ENCODE measurements at places on chromosomes 2 and 18. TPM values are rescaled to one million over a fixed set of nuclear protein-coding genes. Genes with fewer than 3 reads are reported as not detected.

- no peaks in the 10 kb centered on the region for H3K27me3 ChIP-seq
- H3K36me3 ChIP-seq, result no peaks in the 10 kb centered on the region
- H3K27ac ChIP-seq, result no peak overlapping the region
- H3K4me3 ChIP-seq, result no peak overlapping the region
- no peaks in the 10 kb centered on the region for H3K4me1 ChIP-seq
Observed at GRCh38 chr2:64352292-64352691, 101.7 kb upstream of the LGALSL start.

GRCh38 chr2:184644685-184645084 lies 46.4 kb downstream of the ZNF804A start:
- H3K36me3 ChIP-seq, result no peaks in the 10 kb centered on the region
- no peaks in the 10 kb centered on the region for H3K27me3 ChIP-seq
- no peak for DNase-seq
- no peak overlapping the region for H3K27ac ChIP-seq
- no peak overlapping the region for H3K4me3 ChIP-seq
- no peaks in the 10 kb centered on the region for H3K4me1 ChIP-seq

GRCh38 chr18:38933322-38933721 lies 1367.7 kb upstream of the CELF4 start:
- H3K27ac ChIP-seq, result no peak overlapping the region
- no peaks in the 10 kb centered on the region for H3K36me3 ChIP-seq
- no peaks in the 10 kb centered on the region for H3K27me3 ChIP-seq

DNA sequence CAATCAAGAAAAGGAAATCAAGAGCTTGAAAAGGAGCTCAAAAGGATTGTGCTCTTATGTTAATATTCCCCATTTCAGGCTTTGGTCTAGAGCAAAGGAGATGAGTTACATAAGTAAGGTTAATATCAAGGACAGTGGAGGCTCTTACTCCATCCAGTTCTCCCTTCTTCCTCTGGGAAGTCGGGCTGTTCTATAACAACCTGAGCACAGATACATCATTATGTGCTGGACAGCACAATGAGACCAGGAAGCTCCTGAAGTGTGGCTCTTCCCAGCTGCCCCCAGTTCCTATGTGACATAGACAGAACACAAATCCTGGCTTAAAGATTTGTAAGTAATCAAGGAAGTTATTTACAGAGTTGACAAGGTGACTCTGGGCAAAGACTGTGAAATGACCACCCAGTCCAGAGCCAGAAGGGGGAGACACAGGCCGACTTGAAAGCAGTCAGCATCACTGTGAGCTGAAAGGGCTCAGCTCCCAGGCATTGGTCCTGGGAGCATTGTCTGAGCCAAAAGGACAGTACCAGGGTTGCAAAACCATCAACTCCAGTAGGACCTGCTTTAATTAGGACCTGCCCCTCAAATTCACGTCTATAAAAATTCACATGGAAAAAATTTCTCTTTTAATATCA lies 917.6 kb upstream of the ACVR2A start:
- no peak overlapping the region for H3K4me3 ChIP-seq
- DNase-seq, result no peak
- no peak overlapping the region for H3K27ac ChIP-seq
- no peaks in the 10 kb centered on the region for H3K27me3 ChIP-seq
- H3K36me3 ChIP-seq, result no peaks in the 10 kb centered on the region

GRCh38 chr2:127579231-127579630 lies 43.7 kb downstream of the MYO7B start:
- H3K27me3 ChIP-seq, result no peaks in the 10 kb centered on the region
- no peak overlapping the region for H3K27ac ChIP-seq

The CSRNP3 gene
- not detected for total RNA-seq

The MYO5B gene
- total RNA-seq, result not detected

The CENPA gene
- 0.32 TPM for total RNA-seq
